ENCODE measurements at places on chromosomes 4 and X.

GRCh38 chr4:10084651-10085358, 31.8 kb downstream of the WDR1 start:
- no peak for DNase-seq

DNA sequence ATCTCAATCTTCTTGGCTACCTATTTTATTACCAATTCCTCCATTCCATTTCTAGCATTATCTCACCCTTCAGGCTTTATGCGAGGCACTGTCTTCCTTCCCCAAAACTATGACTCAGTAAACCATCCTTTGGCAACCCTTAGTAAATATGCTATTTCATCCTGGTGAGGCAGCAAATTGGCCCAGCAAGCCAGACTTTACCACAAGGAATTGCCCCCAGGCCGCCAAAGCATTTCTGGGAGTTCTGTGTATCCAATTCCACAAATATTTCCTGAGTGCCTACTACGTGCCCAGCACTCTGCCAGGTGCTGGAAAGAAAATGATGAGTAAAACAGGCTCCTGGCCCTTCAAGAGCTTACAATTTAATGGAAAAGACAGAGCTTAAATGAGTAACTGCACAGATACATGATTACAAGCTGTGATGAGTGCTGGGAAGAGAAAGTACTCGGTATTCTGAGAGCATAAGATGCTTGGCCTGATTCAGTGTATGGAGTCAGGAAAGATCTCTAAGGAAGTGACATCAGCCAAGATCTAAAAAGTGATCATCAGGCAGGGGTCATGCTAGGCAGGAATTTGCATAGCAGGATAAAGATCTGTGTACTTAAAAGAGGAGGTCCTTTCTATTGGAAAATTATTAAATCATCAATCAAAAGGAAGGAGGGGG, 193.8 kb downstream of the ADAMTS3 start:
- no peak for DNase-seq

DNA sequence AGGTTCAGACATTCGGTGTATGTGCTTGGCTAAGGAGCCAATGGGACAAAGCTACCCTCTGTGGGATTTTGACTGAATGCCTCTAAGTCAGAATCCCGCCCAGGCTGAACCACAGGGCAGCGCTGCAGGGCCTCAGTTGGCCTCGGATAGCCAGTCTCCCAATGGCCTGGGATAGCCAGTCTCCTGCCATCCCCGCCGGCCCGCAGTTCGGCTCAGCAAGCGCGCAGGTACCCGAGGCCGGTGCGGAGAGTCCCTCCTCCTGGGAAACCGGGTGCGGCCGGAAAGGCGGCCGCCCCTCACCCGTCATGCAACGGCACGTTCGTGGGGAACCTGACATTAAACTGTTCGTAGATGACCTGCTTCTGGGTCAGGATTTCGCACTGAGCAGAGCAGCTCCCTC, 16.1 kb downstream of the PPEF2 start:
- no peak for DNase-seq

DNA sequence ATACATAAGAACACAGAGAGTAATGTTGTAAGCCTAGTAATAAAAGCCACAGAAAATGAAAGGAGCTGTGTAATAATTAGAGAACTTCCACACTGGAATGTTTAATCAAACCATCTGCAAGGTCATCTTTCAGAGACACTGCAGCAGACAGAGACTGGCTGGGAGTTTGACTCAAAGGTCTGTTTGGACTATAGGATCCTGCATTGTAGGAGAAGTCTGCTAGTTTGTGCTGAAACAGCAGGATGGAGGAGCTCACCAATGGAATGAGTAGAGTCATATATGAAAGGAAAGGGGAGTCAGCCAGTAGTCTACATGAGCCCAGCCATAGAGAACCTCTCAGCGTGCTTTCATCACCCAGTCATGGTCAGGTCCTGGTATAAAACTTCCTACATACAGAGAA, 4.5 kb upstream of the ACE2 start:
- no peak for DNase-seq

- no peak for DNase-seq
These were observed 30.7 kb downstream of the PNMA6E start for GRCh38 chrX:153370293-153371055.

- no peak for DNase-seq
These were observed 17.4 kb downstream of the CCNG2 start for GRCh38 chr4:77174426-77174825.

DNA sequence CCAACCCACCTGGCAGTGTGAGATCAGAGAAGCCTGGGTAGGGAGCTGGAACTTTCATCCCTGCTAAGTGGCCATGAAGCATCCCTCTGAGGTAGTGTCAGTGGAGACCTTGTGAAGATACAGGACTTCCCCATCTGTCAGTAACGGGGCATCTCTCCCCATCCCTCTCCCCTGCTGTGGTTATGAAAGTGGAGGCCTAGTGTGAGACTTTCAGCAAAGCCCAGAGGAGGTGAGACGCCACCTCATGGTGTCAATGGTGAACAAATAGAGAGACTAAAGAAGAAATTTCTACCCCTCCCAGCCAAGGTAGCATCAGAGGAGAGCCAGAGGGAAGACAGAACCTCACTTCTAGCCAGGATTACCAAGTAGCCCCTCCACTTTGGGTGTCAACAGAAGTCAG, 150.2 kb downstream of the VEGFC start:
- no peak for DNase-seq

- no peak for DNase-seq
These were observed 20.9 kb upstream of the DUSP9 start for GRCh38 chrX:153626025-153626633.

DNA sequence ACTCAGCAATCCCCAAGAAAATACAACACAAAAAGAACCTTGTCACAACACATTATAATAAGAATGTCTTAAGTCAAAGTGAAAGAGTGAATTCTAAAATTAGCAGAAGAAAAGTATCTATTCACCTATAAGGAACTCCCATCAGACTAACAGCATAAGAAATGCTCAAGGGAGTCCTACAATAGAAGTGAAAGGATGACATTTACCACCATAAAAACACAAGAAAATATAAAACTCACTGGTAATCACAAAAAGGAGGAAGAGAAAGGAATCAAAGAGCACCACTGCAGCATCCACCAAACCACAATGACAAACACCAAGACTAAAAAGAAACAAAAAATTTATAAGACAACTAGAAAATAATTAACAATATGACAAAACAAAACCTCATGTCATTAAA, 257.0 kb upstream of the AGTR2 start:
- DNase-seq, result no peak

- no peak for DNase-seq
These were observed 32.4 kb upstream of the BCOR start for GRCh38 chrX:40130207-40130606.

DNA sequence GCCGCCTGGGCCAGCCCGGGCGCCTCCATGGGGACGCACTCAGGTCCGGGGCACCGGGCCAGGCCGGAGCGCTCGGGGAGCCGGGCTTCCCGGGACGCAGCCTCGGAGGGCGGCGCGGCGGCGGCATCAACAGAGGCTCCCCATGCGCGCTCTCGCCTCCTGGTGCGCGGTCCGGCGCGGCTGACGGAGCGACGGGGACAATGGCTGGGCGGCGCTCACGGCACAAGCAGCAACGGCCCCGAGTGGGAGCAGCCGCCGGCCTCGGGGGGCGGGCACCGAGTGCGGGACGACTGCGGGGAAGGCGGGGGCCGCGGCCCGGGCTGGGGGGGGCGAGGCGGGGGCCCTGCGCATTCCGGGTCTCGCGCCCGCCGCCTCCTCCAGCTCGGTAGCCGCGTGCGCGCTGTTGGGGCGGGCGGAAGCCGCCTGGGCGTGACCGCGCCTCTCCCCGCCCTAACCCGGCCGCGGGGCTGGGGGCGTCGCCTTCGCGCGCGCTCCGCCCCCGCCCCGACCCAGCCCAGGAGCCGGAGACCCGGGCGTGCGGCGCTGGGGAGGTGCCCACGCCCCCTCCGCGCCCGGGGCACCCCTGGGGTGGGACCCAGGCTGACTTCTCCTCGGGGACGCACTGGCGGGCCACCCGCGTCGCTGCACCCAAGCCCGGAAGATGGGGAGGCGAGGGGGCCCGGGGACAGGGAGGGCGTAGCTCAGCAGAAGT, at the start of gene PRKX:
Gene PRKX (minus strand): TSS at position 425 of the 712 bp plus-strand sequence. CDS start 396 bp downstream, at position 29.
- DNase-seq, result peak; percentile 21

DNA sequence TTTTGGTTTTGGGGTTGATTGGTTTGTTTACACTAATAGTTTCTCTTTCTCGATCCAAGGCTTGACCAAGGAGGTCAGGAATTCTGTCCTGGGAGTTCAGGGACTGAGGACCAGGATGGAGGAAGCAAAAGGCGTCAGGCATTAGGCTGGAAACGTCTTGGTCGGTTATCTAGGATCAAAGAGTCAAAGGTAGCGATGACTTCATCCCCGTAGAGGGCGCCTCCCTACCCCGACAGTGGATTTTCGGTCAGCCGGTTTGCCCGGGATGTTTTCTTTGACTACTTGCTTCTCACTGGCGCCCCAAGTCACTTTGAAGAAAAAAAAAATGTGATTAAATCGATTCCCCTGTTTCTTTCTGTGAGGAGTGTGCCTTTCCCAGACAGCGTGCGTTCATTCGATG, 980 bp upstream of the FHDC1 start:
- no peak for DNase-seq

DNA sequence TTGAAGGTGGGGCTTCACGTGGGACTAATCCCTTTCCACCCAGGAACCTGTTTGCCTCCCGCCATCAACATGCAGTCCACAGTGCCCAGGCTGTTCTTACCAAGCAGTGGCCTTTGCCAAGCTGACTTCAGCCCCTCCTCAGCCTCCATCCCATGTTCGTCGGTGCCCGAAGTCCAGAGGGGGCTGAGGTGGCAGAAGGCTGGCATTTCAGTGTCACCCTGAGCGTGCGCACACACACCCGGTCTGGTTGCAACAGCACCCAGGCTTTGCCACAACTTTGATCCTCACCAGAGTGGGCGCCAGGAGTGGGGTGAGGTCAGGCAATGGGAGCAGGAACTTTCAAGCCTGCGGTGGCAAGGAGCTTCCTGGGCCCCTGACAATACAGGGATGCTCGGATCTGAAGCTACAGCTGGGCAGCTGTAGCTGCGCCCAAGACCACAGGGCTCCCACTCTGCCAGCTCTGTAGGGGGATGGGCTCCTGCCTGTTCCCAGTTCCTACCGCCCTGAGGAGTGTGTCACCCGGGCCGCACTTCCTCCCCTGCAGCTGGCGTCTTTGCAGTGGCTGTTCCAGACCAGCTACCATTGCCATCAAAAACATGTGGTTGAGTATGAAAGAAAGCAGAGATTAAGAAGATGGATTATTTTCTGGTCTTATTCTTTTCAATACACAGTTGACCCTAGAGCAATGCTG, 428.0 kb downstream of the EPHA5 start:
- DNase-seq, result no peak

- DNase-seq, result no peak
These were observed 116.2 kb downstream of the GATB start for GRCh38 chr4:151644622-151645021.

GRCh38 chr4:135476272-135476671, 1274.7 kb upstream of the PABPC4L start:
- no peak for DNase-seq

DNA sequence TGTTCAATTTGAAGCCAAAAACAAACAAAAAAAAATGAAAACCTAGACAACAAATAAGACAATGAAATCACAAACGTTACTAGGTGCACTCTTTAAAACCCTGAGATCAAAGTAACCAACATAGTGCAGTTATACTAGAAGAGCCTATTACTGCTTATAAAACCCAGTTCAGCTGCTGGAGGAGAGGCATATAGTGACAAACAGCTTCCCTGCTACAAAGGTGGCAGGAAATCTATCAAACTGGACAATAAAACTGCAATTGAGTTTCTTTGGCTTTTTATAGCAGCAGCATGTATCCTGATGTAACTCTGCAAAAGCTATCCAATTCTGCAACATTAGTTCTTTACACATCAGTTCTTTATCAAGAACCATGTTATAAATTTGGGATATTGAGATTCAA, 155.6 kb downstream of the LRBA start:
- DNase-seq, result no peak

DNA sequence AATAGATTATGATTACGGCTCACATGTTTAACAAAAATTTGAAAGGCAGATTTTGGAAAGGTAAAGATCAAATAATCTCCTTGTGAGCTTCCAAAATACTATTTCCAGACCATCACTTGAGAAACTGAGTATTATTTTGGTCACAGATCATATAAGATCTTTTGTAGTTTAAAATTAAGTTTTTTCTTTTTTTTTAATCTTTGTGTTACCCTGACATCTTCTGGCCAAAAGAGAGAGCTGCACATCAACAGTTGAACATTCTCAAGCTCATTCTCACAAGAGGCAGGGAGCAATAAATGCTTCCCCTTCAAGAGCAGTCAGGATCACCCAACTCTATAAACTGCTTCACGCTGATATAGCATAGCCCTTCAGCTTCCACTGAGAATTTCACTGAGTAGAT, 15.9 kb downstream of the TMEM192 start:
- peak; percentile 4 for DNase-seq

GRCh38 chrX:111288841-111289240, 18.6 kb upstream of the CAPN6 start:
- DNase-seq, result no peak

DNA sequence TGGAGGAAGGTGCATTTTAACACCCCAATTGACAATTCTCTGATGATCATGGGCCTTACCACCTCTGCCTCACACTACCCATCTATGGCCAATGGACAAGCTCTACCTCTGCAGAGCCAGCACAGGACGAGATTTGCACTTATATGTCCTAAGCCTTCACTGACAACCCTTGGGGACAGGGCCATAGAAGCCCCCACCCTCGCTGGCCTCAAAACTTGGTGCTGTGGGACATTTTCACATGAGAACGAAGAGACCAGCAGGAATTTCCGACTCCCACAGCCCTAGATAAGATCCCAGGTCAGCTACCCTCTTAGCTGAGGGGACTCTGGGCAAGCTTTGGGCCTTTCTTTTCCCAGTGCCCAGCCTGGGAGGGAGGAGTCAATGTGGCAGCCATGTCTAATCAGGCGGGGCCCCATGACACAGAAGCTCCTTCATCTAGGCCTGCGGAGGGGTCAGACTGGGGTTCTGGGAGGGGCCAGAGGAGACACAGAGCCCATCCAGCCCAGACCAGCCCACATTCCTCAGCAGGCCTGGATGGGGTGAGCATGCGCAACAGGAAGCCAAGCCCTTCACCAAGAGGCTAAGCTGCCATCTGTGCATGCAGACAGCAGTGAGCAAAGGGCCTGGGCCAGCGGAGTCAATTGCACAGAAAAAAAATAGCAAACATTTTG, 12.1 kb downstream of the PJA1 start:
- no peak for DNase-seq

- DNase-seq, result no peak
These were observed 19.9 kb upstream of the ENPP6 start for GRCh38 chr4:184237612-184238011.

DNA sequence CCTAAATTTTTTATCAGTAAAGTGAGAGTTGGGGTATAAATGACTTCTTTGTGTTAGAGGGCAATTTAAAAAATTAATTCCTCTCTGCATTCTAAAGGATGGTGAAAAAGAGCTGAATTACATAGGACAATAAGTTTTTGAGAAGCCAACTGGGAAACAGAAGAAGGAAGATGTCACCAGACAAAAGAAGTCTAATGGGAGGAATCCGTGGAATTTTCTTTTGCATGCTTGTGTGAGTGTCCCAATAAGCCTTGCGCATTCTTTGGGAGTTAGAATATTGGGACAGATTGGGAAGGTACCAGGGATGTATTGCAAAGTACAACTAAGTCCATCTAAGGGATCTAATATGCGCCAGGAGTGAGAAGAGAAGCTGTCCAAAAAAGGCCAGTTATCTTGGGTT, 35.1 kb upstream of the NR3C2 start:
- no peak for DNase-seq
